ENCODE measurements at places on chromosomes 2 and 18. TPM values are rescaled to one million over a fixed set of nuclear protein-coding genes. Genes with fewer than 3 reads are reported as not detected.

- H3K4me1 ChIP-seq, result no peaks in the 10 kb centered on the region
- H3K27ac ChIP-seq, result no peak overlapping the region
- peaks cover 8% of the 10 kb centered on the region for H3K36me3 ChIP-seq
These were observed 111.8 kb upstream of the NFATC1 start for GRCh38 chr18:79283929-79284328.

The ING5 gene
- 49.4 TPM for total RNA-seq

DNA sequence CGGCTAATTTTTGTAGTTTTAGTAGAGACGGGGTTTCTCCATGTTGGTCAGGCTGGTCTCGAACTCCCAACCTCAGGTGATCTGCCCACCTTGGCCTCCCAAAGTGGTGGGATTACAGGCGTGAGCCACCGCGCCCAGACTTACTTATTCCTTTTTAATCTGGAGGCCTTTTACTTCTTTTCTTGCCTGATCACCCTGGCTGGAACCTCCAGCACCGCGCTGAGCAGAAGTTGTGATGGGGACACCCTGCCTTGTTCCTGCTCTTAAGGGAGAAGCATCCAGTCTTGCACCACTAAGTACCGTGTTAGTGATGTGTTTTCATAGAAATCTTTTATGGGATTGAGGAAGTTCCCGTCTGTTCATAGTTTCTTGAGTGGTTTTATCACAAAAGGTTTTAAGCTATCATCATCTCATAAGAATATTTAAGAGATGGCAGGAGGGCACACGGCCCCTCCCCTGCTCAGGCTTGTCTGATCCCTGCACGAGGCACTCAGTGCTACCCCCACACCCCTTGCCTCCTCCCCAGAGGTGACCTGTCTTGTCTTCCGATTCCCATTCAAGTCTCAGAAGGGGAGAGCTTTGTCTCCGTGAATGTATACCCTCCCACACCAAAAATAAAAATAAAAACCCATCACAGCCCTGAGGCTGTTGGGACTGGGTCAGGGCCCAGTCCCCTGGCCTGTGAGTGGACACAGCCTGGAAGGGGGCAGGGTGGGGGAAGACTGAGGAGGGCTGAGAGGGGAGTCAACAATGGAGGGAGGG lies 65.3 kb upstream of the SMAD7 start:
- H3K27ac ChIP-seq, result no peak overlapping the region
- no peaks in the 10 kb centered on the region for H3K4me1 ChIP-seq
- peaks cover 5% of the 10 kb centered on the region for H3K27me3 ChIP-seq
- no peaks in the 10 kb centered on the region for H3K36me3 ChIP-seq

GRCh38 chr2:176079285-176079830 lies 4.4 kb downstream of the EVX2 start:
- H3K27ac ChIP-seq, result peak overlapping the region; percentile 76
- peaks cover 5% of the 10 kb centered on the region for H3K4me1 ChIP-seq
- no peak overlapping the region for H3K4me3 ChIP-seq
- H3K36me3 ChIP-seq, result peaks cover 4% of the 10 kb centered on the region

GRCh38 chr2:198961547-198961946 lies 496.2 kb downstream of the SATB2 start:
- no peaks in the 10 kb centered on the region for H3K27me3 ChIP-seq
- no peaks in the 10 kb centered on the region for H3K4me1 ChIP-seq
- no peaks in the 10 kb centered on the region for H3K36me3 ChIP-seq
- no peak overlapping the region for H3K4me3 ChIP-seq
- DNase-seq, result no peak
- no peak overlapping the region for H3K27ac ChIP-seq

DNA sequence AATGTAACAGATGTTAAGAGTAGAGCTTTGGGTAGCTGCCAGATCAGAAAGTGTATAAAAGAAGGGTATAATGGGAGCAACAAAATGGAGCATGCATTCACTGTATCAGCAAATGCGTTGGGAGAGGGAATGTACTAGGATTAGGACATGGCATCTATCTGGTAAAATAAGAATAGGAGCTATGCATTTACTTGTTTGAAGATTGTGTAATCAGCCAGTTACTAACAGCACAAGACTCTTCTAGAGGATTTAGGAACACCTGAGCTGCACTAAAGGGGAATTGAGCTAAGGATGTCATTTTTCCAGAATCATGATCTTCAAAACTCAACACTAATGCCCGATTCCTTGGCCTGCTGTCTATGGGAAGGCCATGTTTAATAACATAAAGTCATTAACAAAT lies 394.2 kb upstream of the TNP1 start:
- H3K4me3 ChIP-seq, result no peak overlapping the region
- peaks cover 18% of the 10 kb centered on the region for H3K27me3 ChIP-seq
- no peaks in the 10 kb centered on the region for H3K36me3 ChIP-seq
- no peak for DNase-seq
- H3K4me1 ChIP-seq, result no peaks in the 10 kb centered on the region
- H3K27ac ChIP-seq, result no peak overlapping the region

GRCh38 chr2:49069829-49070228 lies 84.5 kb downstream of the FSHR start:
- no peak overlapping the region for H3K4me3 ChIP-seq
- H3K4me1 ChIP-seq, result no peaks in the 10 kb centered on the region
- H3K36me3 ChIP-seq, result no peaks in the 10 kb centered on the region
- DNase-seq, result no peak

DNA sequence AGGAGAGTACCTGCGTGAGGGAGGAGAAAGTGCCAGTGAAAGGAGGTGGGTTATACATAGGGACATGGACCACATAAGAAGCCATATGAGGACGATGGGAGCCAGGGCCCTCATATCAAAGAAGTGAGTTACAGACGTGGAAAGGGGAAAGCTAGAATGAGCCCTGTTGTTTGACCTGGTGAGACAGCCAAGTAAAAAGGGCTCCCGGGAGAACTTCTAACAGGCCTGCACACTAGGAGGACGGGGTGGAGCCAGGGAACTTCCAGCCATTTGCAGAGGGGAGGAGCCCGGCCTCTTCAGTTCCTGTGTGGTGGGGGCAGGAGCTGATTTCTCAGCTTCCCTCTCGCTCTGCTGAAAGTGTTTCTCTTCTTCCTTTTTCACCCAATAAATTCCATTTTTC lies 84.1 kb upstream of the SLC66A3 start:
- H3K4me3 ChIP-seq, result no peak overlapping the region
- H3K27ac ChIP-seq, result no peak overlapping the region
- no peaks in the 10 kb centered on the region for H3K36me3 ChIP-seq
- DNase-seq, result no peak
- H3K27me3 ChIP-seq, result peaks cover 12% of the 10 kb centered on the region

The MIB1 gene
- total RNA-seq, result 45.0 TPM

DNA sequence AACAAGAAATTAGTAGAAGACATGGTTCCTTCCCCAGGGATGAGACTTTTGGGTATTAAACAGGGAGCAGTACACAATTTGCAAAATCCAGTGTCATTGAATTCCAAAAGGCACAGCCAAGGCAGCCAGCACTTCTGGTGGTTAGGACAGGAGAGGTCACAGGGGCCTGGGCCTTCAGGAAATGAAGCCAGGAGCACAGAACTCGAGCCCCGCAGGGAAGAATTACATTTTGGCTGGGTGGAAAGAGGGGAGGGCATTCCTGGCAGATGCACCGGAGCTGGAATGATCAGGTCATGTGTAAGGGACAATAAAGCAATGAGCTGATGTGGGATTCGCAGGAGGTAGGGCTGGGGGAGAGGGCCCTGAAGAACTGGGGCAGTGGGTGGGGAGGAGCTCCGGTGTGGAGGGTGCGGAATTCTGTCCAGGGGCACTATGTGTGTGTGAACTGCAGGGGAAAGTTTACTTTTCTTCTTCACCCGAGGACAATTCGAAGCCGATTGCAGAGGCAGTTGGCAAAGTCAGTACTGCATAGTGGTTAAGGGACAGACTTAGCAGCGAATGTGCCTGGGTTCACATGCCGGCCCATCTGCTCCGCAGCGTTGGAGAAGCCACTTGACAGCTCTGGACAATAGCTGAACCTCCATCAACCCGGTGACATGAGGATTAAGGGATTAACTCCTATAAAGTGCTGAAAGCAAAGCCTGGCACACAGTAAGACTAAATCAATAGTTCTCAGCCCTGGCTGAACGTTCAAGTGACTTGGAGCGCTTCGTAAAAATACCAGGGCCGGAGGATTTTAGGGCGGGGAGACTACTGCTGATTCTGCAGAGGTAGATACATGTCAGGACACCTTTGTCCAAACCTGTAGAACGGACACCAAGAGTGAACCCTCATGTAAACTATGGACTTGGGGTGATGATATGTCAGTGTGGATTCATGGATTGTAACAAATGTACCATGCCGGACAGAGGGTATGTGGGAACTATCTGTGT lies 36.4 kb downstream of the ALPK2 start:
- no peaks in the 10 kb centered on the region for H3K4me1 ChIP-seq
- no peak overlapping the region for H3K27ac ChIP-seq
- H3K27me3 ChIP-seq, result peaks cover 7% of the 10 kb centered on the region

DNA sequence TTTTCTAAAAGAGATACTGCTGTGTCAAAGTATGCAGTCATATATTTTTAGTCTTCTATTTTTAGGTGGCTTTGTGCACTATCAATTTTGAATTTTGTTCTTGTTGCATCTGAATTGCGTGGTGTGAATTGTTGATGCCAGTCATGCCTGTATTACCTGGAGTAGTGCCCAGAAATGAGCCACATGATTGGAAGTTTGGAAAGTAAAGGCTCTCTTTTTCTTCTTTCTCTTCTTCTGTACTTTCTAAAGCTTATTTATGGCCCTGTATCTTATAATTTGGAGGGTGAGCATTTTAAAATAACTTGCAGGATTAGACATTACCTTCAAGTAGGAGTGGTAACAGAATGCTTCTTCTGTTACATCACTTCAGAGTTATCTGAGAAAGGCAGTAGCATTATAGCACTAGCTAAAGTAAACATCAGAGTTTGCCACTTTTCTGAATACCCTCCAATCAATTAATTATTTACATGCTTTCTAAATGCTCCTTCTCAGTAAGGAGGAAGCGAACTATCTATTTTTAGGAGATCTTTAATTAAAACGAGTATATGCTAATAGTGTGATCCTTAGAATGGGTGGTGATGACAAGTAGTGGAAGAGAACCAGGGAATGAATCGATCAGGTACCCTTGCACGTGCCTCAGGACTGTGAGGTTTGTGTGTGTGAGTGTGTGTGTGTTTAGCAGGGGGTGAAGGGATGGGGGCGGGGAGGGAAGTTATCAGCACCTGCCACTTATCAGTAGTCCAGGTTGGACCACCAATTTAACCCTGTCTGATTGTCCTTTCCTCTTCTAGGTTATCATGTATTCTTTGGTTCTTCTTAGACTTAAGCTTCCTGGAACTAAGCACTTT lies 112.5 kb downstream of the MAP3K20 start:
- H3K36me3 ChIP-seq, result peaks cover 8% of the 10 kb centered on the region
- H3K4me3 ChIP-seq, result no peak overlapping the region
- H3K27me3 ChIP-seq, result peaks cover 8% of the 10 kb centered on the region
- H3K4me1 ChIP-seq, result peaks cover 2% of the 10 kb centered on the region

DNA sequence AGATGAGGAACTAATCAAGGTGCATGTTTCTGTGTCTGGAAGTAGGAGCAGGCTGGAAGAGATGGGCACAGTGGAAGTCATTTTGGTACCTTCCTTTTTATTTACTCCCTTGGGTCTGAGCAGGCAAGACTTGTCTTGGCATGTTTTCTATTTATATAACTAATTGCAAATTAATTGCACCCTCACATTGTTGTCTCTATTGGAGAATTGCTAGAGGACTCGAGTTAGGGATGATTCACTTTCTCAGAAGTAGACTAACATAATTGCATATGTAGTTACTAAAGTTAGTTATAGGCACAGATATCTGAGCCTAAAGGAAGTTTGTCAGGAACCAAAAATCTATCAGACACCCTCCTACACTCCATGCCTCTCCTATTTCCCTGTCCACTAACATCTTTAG lies 92.8 kb upstream of the NRP2 start:
- DNase-seq, result no peak
- H3K36me3 ChIP-seq, result no peaks in the 10 kb centered on the region
- H3K27ac ChIP-seq, result no peak overlapping the region

GRCh38 chr2:218895326-218895725 lies 14.7 kb downstream of the WNT10A start:
- no peak for DNase-seq
- no peak overlapping the region for H3K4me3 ChIP-seq
- H3K27me3 ChIP-seq, result peaks cover 36% of the 10 kb centered on the region

DNA sequence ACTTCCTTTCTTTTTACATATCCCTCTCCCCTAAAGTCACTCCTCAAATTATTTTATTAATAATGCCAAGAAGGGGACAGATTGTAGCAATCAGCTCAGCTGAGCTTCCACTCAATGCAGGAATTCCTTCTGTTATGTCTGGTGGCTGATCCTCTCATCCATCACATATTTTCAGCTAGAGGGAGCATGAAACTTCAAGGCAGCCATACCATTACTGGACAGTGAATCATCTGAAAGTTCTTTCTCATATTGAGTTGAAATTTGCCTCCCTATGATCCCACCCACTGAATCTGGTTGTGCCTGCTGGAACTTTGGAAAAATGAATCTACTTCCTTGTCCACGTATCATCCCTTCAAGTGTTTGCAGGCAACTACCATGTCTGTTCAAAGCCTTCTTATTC lies 11.2 kb downstream of the ZNF385B start:
- H3K36me3 ChIP-seq, result no peaks in the 10 kb centered on the region
- H3K4me1 ChIP-seq, result no peaks in the 10 kb centered on the region
- peaks cover 1% of the 10 kb centered on the region for H3K27me3 ChIP-seq
- H3K27ac ChIP-seq, result no peak overlapping the region

The ACVR1C gene
- 0.57 TPM for total RNA-seq

DNA sequence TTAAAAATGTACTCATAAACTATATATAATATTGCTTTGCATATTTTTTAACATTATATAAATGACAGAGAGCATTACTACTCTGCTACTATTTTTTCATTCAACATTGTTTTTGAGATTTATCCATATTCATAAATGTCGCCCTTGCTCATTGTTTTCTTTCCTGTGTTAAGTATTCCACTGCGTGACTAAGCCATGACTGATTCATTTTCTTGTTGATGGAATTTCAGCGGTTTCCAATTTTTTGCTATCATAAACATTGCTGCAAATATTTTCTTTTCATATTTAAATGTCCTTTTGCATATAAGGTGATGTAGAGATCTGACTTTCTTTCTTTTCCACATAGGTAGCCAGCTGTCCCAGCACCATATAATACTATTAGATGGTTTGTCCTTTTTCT lies 57.6 kb downstream of the SFXN5 start:
- no peaks in the 10 kb centered on the region for H3K4me1 ChIP-seq
- peaks cover 16% of the 10 kb centered on the region for H3K27me3 ChIP-seq
- H3K4me3 ChIP-seq, result no peak overlapping the region
- no peak overlapping the region for H3K27ac ChIP-seq
- DNase-seq, result no peak

- peaks cover 10% of the 10 kb centered on the region for H3K4me1 ChIP-seq
- H3K36me3 ChIP-seq, result peaks cover 2% of the 10 kb centered on the region
- H3K4me3 ChIP-seq, result peak overlapping the region; percentile 78
- DNase-seq, result no peak
These were observed 16.3 kb downstream of the ODC1 start for GRCh38 chr2:10431797-10432196.

- H3K27ac ChIP-seq, result no peak overlapping the region
- peaks cover 2% of the 10 kb centered on the region for H3K27me3 ChIP-seq
- DNase-seq, result no peak
- H3K4me1 ChIP-seq, result peaks cover 13% of the 10 kb centered on the region
These were observed 161.3 kb upstream of the SMAD7 start for GRCh38 chr18:49112031-49112430.

Data from activated T-helper 2 cell treated with anti-CD3 and anti-CD28 coated beads, Interferon-gamma antibody, Interleukin-2, Interleukin-4, amounts not matched to agents 10 μg/mL and 5 μg/mL and 100 μg/mL, durations not matched to agents 14 hours and 24 hours and 36 hours (primary cell).